H9 (cell line): ENCODE measurements at places on chromosomes 1 and 21.

DNA sequence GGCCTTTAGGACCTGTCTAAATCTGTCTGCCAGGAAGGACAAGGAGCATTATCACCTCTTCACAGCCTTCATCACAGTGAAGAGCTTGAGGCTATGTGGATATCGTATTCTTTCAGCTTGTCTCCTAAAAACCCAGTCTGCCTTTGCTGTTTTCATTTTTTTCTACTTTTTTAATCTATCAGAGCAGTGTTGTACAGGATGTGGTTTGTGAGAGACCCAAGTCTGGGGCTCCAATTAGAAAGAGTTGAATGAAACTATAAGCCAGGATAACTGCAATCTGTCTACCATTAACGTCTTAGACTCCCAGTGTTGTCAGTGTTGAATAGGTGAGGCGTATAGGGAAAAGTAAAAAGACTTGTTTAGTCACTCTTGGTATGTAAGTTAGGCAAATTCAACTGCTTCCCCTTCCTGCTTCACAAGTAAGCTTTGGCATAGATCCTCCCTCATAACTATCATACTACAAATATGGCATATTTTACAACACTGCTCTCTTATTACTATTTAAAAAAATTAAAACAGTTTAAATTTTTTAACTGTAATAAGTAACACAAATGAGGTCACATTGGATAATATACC, 1225.8 kb upstream of the PRMT6 start:
- no peak for DNase-seq

GRCh38 chr1:82919837-82920236, 1079.1 kb downstream of the TTLL7 start:
- DNase-seq: no peak

GRCh38 chr1:217184854-217185253, 446.0 kb downstream of the GPATCH2 start:
- no peak for DNase-seq

DNA sequence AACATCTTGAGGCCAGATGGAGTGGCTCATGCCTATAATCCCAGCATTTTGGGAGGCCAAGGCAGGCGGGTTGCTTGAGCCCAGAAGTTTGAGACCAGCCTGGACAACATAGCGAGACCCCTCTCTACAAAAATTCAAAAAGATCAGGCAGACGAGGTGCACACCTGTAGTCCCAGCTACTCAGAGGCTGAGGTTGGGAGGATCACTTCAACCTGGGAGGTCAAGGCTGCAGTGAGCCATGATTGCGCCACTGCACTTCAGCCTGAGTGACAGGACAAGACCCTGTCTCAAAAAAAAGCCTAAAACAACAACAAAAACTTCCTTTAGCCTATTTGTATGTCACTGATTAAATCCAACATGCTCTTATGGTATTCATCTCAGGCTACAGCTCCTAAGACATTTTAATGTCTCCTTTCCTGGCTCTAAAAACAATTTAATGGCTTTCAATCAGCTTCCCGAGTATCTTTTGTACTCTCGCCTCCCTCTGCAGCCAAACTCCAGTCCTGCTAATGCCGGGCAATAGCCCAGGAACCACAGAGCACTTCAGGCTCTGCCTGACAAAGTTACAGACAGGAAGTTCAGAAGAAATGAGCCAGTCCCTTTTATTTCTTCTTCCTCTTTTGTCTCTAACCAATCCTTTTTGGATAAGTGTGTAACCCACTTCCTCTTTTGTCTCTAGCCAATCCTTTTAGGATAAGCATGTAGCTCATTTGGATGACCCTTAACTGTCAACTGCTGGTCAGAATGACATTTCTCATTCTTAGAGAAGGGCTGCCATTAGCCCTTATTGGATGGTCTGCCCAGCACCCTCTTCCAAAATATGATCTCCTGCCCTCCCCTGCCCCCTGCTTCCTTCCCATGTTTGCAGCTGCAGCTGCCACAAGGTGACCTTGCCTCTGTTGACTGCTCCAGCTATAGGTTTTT, 6.6 kb upstream of the DOP1B start:
- DNase-seq: no peak

GRCh38 chr1:160623227-160623633, 23.6 kb downstream of the SLAMF1 start:
- no peak for DNase-seq

- DNase-seq: no peak
Measured at GRCh38 chr1:228349701-228350171, 56.9 kb downstream of the TRIM11 start.

DNA sequence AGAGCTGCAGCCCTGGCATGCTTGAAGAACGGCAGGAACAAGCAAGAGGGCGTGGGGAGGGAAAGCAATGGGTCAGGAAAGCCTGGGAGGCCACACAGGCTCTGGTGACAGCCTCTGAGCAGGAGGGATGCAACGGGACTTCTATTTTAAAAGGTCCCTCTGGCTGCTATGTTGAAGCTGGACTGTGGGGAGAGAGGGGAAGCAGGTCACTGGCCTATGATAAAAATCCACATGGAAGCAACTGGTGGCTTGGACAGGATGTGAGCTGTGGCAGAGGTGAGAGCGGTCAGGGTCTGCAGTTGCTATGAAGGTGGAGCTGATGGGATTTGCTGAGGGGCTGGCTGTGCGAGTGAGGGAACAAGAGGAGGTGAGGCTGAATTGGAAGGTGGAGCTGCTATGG, 11.2 kb downstream of the PADI1 start:
- DNase-seq: no peak

DNA sequence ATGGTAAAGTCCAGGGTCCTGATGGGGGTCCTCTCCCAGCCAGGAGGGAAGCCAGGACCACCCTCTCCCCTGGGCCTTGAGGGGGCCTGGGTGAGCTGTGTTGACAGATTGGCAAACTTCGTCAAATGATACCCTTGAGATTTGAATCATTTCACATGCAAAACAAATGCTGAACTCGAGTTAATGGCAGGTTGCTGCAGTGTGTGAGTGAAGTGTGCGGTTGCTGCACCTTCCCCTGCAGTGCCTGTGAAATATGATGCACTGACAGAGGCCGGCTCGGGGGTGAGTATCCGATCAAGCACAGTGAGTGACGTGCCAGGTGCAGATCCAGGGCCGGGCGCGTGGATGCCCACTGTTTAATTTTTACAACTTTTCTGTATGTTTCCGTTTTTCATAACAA, 5.7 kb upstream of the KRTAP12-1 start:
- peak; percentile 19 for DNase-seq

DNA sequence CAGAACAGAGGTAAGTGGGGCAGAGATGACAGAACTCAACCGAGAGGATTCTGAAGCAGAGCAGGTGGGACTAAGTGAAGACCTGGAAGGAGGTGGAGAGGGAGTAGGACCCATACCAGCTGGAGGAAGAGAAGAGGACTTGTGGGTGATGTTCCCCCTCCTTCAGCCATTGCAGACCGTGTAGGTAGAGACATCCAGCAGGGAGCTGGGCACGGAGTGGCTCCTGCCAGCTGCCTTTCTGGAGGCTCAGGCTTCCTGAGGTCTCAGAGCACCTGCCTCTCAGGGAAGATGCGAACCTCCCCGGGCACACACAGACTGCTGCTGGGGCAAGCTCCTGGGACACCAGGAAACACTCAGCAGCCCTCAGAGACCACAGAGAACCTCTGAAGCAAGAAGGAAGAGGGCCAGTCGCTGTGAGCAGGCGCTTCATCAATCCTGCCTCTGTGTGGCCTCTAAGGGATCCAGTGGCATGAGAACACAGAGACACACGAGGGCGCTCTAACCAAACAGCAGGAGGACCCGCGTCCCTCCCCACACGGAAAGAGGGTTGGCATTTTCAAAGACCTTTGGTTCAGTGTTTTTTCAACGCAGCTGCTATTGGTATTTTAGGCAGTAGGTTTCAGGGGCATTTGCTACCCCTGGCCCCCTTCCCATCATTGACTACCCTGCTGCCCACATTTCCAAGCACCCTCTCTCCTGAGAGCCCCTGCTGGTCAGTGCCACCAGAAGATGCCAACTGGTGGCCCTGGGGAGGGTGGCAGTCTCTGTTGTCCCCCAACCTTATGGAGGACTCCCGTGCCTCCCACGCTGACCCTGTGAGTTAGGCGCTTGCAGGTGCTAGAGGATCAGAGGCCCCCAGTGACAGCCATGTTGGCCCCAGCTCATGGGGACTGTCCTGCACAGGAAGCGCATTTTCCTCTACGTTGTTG, 89.6 kb upstream of the EDN2 start:
- DNase-seq: peak; percentile 80

- DNase-seq: peak; percentile 33
Measured at GRCh38 chr1:214107322-214108096, 119.7 kb downstream of the PROX1 start.

DNA sequence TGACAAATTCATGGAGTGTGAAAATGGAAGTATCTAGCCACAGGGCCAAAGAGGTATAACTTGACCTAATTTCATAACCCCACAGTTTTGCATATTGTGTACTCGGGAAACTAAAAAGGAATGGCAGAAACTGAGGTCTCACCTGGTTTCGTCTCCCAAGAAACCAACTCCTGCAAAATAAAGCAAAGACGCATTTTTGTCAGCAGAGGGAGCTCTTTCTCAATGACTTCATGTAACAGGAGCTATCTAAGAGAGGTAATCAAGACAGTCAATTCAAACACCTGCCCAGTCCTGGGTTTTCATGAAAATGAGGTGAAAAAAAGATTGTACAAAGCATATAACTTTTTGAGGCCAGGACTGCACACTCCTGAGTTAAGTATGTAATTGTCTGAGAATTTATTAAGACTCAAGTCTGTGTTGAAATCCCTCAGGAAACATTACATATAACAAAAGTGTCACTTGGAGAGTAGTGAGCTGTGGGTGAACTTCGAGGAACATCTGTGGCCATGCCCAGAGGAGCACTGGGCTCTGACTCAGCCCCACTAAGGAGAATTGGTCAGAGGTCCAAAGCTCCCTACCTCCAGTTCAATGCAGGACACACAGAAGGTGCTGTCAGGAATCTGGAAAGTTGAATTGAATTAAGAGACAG, 17.6 kb downstream of the FCRL4 start:
- DNase-seq: peak; percentile 64

DNA sequence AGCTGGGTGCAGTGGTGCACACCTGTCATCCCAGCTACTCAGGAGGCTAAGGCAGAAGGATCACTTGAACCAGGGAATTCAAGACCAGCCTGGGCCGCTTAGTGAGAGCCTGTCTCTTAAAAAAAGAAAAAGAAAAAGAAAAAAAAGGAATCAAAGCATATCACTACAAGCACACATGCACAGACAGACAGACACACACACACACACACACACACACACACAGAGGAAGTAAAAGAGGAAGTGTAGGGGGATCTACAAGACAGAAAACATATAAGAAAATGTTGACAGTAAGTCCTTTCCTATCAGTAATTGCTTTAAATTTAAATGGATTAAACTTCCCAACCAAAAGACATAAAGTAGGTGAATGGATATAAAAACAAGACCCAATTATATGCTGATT, 180.3 kb downstream of the FAF1 start:
- DNase-seq: no peak

- no peak for DNase-seq
Measured at GRCh38 chr1:7587108-7587772, 183.9 kb upstream of the VAMP3 start.

- peak; percentile 83 for DNase-seq
Measured at GRCh38 chr1:103525607-103526507, at the start of gene RNPC3. TSS of gene RNPC3 (plus strand) at chr1:103525699. CDS start at chr1:103526071, 372 bp downstream.

- no peak for DNase-seq
Measured at GRCh38 chr1:172515436-172515835, 17.5 kb upstream of the SUCO start.

DNA sequence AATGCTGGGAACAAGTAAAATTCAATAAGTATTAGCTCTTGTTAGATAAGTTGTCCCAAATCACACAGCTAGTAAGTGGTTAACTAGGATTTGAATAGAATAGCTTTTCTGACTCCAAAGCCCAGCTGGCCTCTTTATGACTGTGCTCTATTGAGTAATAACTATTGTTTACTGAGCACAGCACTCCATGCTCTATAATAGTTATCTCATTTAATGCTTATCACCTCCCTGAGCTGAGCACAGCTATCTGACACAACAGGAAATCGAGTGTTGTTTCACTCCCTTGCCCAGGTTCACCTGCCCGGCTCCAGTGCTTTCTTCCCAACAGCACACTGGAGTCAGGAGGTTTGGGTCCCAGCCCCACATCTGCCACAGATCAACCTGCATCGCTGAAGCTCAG, 38.8 kb upstream of the STMN1 start:
- DNase-seq: no peak

DNA sequence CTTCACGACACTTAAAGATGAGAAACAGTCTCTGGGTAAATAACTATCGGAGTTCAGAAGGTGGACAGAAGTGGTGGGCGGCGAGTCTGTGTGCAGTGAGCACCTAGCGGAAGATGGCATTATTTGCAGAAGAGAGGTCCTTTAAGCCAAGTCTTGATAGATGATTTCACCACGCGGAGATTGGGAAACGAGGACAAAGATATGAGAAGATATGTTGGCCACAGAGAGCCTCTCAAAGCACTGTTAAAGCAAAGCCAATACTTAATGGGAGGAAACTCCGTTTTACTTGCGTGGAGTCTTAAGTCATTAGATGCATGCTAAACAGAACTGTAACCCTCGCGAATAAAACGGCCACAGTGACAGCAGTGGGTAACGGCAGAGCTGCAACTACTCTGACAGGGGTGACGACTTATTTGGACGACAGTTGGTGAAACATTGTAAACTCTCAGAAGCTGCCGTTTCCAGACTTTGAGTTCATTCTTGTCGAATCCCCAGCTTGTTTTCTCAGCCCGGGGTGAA, 577 bp upstream of the CEP350 start:
- DNase-seq: no peak

DNA sequence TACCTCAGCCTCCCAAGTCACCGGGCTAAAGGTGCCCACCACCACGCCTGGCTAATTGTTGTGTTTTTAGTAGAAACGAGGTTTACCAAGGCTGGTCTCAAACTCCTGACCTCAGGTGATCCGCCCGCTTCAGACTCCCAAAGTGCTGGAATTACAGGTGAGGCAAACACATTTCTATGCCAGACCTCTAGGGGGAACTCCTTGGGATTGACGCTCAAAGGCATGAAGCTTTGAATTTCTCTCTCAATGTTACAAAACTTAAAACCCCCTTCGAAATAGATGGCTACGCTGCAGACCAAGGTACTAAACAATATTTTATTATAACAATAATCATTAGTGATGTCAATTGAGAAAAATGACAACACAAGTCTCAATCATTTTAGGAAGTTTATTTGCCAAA, 330.0 kb downstream of the SETD4 start:
- DNase-seq: peak; percentile 30

DNA sequence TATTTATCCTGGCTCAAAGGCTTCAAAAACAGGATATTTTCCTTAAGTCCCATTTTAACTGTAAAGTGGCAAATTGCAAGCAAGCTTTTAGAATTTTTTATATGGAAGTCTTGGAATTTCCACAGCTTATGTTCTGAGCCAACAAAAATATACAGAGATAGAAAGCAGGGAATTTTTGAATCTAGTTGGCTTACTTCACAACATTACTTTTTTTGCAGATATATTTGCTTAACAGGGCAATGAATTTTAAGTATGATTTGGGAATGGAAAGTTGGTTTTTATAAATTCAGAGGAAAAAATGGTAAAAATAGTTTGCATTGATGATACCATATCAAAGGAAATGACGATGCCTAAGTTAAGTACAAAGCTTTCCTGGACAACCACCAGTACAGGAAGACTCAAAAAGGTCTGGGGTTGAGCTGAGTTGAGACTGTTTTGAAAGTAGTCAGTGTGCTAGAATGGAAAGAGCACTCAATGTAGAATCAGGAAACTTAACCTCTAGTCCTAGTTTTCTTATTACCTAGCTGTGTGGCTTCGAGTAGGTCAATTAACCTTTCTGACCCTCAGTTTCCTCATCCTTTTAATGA, 11.0 kb upstream of the VCAM1 start:
- no peak for DNase-seq
